ENCODE measurements at places on chromosomes 2 and 18. TPM values are rescaled to one million over a fixed set of nuclear protein-coding genes. Genes with fewer than 3 reads are reported as not detected.

EGR4 gene
- not detected for total RNA-seq

FLACC1 gene
- 2.8 TPM for total RNA-seq

DCC gene
- total RNA-seq, result not detected

SKA1 gene
- total RNA-seq, result 48.9 TPM

ASB18 gene
- total RNA-seq, result not detected

TANC1 gene
- 0.55 TPM for total RNA-seq

ZNF516 gene
- total RNA-seq, result 2.5 TPM

TMSB10 gene
- 4,885 TPM for total RNA-seq

NETO1 gene
- not detected for total RNA-seq

TLX2 gene
- 0.44 TPM for total RNA-seq

DSG1 gene
- not detected for total RNA-seq

VWA3B gene
- total RNA-seq, result not detected

ABCA12 gene
- not detected for total RNA-seq

TEKT4 gene
- total RNA-seq, result not detected

SLC25A52 gene
- not detected for total RNA-seq

LYG2 gene
- total RNA-seq, result not detected

APCDD1 gene
- total RNA-seq, result not detected

LYPD6B gene
- not detected for total RNA-seq

PRPF40A gene
- 117 TPM for total RNA-seq
